ENCODE measurements at places on chromosomes 2 and 18. TPM values are rescaled to one million over a fixed set of nuclear protein-coding genes. Genes with fewer than 3 reads are reported as not detected.

The MYCN gene
- total RNA-seq, result not detected

The METTL4 gene
- 4.3 TPM for total RNA-seq

The TMEM18 gene
- 13.2 TPM for total RNA-seq

GRCh38 chr2:135532581-135532980 lies 1.3 kb downstream of the R3HDM1 start:
- DNase-seq, result no peak

GRCh38 chr2:240320204-240320993 lies 115.1 kb upstream of the GPC1 start:
- DNase-seq, result no peak

All from body of pancreas (tissue), 4 donors.